Stimulated activated CD4-positive, alpha-beta T cell treated with anti-CD3 and anti-CD28 coated beads, Interleukin-4, amount 100 ng/mL, for 1 hour (primary cell): ENCODE measurements at places on chromosomes 2 and 18.

DNA sequence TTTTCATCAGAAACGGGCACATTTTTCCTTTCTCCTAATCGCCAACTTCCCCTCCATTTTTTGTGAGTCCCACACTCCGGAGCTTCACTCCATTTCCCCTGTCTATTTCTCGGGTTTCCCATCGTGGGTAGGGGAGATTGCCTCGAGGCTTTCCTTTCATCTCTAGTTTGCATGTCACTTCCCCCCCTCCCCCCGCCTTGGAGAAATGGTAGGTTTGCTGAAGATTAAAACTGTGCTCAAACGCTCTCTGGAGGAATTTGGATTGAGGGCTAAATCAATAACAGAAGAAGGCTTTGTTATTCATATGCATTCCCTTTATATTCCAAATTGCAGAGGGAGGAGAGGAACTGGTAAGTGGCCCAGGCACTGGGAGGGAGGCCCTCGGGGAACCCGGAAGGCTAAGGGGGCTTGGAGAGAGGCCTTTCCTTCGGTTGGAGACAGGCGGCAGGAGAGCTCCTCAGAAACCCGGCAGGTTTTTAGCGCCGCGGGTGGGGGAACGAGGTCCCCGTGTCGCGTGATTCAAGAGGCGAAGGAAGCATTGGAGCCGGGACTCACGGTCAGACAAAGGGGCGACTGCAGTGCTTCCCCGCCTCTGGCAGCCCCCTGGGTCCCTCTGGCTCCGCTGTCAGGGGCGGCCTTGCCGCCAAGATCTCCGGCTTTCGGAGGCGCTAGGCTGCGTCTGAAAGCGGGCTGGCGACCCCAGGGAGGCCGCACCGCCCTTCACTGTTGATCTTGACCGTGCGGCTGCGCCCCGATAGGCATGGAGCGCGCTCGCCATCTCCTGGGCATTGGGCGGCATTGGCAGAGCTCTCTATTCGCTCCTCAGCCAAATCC, 2.4 kb upstream of the HOXD12 start:
- peak; percentile 64 for DNase-seq

DNA sequence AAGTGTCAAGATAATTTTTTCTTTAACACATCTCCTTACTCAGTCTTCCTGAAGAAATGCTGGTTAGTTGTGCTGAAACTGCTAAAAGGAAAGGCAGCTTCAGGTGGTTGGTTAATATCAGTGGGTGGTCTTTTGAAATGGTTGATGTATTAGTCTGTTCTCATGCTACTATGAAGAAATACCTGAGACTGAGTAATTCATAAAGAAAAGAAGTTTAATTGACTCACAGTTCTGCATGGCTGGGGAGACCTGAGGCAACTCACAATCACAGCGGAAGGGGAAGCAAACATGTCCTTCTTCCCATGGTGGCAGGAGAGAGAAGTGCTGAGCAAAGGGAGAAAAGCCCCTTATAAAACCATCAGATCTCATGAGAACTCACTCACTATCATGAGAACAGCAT, 125.9 kb upstream of the CYRIA start:
- no peak for DNase-seq

- DNase-seq, result no peak
Measured at GRCh38 chr18:79071503-79072210, 2.5 kb downstream of the ATP9B start.

DNA sequence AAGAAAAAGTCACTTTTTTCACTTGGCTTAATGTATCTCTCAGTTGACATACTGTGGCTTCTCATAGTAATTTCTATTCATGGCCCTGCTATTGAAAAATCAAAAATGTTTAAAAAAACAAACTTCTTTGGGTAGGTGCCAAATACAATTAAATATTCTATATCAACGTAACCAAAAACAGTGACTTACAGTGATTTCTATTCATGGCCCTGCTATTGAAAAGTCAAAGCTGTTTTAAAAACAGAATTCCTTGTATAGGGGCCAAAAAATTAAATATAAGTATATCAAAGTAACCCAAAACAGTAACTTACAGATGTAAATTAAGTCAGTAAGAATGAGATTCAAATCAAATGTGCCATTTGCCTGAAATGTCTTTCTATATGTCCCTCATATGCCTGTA, 31.4 kb upstream of the CD302 start:
- DNase-seq, result no peak

DNA sequence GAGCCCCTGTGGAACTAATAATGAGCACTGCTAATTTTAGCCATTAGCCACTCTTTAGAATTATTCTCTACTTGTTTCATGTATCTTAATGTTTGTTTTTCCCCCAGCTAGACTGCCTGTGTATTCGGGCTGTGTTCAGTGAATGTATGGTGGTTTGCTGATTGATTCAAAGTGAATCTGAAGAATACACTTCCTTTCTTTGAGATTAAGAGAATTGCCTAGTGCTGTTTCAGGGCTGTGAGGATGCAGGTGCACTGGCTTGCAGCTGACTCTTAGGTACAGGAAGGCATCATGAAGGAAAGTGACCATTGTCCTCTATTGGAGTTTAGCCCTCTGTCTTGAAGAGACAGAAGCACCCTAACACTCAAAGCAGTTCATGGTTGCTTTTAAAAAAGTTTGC, 138.7 kb downstream of the CERS6 start:
- no peak for DNase-seq

DNA sequence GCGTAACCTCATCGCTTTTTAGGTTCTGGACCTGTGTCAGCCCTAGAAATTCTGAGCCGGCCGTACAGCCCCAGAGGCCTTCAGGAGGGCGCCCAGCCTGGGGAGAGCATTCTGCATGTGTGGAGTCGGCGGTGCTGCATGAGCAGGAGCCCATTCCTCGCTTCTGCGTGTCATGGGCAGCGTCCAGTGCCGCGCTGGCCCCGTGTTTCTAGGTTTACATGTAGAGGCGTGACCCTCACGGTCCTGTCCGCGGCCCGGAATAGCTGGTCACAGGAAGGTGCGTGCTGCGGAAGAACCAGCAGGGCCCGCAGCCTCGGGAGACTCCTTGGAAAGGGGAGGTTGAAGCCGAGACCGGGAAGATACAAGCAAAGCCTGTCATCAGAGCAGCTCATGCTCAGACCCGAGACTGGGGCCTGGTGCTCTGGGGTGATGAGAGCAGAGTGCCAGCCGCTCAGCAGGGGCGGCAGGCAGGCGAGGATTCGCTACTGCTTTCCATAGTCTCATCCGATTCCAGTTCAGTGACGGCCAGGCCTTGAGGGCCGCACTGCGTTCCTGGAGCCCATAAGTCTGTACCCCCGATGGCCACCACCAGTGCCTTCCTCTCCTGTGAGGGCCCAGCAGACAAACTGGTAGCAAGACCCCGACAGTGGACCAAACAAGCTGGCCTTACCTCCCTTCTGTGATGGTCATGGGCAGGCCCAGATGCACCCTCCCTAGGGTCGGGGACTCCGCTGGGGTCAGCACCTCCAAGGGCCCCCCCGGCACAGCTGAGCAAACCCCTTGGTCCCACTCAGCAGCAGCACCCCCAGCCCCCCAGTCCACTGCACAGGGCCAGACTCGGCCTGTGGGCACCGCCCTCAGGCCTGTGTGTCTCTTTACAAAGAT, 15.6 kb upstream of the NFATC1 start:
- no peak for DNase-seq

DNA sequence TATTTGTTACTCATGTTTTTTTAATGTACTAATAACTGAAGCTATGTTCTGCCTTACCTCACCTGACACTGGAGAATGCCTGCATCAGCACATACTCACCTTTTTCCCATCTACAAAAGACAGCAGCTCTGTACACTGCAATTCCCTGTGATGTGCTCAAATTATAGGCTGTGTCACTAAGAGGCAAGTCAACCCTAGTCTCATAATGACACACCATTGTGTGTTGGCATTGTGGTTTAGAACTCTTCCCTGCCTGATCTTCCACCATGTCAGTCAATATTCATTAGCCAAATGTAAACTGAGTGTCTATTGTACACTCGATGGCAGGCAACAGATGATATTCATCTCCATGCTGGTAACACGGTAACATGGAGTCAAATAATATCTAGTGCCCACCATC, 332.1 kb upstream of the TCF4 start:
- DNase-seq, result no peak

DNA sequence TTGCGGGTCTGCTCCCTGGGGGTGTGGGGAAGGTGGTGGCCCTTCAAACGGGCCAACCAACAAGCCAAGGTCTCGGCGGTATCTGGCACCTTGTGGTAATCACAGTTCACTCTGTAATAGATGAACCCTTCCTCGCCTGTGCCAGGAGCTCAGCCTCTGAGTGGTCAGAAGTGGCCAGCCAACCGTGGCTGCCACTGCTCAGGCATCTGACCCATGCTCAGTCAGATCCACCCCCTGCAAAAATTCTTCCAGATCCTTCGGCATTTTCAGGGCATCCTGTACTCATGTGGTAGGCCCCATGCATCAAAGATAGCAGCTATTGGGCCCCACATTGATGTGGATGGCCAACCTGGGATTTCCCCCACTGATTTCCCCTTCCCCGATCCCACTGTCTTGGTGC, 39.6 kb upstream of the SERPINE2 start:
- no peak for DNase-seq

- no peak for DNase-seq
Measured at GRCh38 chr18:35334212-35334611, 10.0 kb downstream of the ZNF24 start.

- DNase-seq, result no peak
Measured at GRCh38 chr2:113240150-113240914, 38.4 kb downstream of the PAX8 start.
